Activated CD8-positive, alpha-beta T cell treated with anti-CD3 and anti-CD28 coated beads, Interleukin-2, amount 10 ng/mL, durations not matched to agents 7 days and 5 days (primary cell): ENCODE measurements at places on chromosomes 2 and 18. TPM values are rescaled to one million over a fixed set of nuclear protein-coding genes. Genes with fewer than 3 reads are reported as not detected.

Gene CD8B2
- 3.6 TPM for total RNA-seq

GRCh38 chr2:72293620-72294019, 146.0 kb upstream of the CYP26B1 start:
- no peak for DNase-seq

DNA sequence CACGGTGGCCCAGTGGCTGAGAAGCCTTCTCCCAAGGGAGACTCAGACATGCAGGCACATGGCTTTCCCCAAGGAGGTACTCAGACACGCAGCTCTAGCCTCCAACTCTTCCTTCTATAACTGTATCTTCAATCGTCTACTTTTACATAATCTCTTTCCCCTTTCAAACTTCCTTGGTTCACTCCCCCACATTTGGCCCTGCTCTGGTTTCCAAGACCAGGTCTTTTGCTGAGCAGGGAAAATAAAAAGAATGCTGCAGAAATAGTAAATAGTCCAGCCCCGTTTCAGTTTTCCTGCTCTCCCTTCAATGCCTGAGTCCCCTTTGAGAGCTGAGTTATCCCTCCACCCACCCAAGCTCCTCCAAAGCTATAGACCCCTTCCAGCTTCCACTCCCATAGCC, 635.0 kb downstream of the ARHGAP15 start:
- DNase-seq = no peak

DNA sequence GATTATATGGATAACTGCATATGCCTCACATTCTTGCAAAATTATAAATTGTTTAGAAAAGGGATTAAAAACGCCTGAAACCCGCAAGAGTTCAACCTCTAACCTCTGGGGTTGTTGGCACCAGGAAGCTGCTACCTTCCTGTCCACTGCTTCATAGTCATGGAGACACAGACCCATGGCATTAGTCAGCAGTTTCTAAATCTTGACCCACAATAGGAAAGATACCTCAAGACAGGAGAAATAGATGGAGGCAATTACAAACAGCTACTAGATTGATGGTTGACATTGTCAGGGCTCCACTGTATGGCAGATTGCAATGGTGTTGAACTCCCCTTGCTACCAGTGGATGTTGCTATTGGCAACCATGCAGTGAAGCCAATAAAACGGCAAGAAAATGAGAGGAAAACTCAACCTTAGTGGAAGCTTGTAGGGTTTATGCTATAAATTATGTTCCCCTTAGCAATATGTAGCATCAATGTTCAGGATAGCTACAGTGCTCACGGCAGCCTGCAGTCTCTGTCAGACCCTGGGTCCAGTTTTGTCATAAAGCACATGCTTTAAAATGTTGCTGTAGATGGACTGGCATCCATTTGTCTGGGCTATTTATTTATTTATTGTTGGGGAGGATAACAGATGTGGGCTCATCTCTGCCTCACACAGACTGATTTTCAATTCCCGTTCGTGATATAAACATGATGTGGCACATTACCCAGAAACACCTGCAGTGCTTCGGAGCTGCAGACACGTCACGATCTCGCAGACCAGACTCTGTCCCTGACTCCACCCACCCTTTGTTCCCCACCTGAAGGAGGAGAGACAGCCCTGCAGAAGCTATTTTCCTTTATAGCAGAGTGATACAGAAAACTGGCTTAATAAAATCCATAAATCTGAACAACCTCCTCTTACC, 233.4 kb downstream of the AGPS start:
- DNase-seq = no peak

DNA sequence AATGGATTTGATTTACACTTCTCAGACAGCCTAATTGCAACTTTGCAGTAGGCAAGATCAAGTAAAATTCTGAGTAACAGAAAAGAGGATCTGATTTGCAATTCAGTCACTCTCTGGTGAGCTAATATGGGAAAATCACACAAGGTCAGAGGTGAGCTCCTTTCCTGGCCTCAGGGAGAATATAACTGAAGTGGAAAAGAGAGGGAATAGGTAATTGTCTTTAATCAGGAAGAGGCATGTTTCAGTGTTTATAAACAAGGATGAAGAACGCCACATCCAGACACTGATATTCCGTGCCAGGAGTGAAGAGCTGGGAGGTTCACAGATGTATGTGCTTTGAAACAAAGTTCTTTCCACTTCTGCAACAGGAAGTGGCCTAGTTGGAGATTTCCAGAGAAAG, 127.1 kb downstream of the ETAA1 start:
- no peak for DNase-seq
